ENCODE measurements at places on chromosomes 5 and 9.

- DNase-seq, result no peak
Observed at GRCh38 chr5:110361471-110361870, 365.0 kb downstream of the TMEM232 start.

DNA sequence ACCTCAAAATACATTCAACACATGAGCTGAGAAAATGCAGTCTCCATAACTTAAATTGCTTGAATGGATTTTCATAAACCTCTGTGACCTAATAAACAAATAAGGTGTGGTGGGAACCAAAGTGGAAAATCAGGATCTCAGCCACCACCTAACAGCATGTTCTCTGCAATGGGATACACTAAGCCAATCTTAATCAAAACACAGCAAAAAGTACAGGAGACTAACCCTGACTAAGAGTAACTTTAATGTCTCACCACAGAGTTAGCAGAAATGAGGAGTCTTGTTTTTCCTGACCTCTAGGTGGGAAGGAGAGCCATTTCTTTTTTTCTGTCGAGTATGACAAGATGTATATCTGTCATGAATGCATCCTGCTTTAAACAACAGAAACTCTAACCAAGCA, 48.5 kb downstream of the PLK2 start:
- DNase-seq, result no peak

GRCh38 chr9:90964101-90965020, 162.7 kb downstream of the SYK start:
- DNase-seq, result no peak

DNA sequence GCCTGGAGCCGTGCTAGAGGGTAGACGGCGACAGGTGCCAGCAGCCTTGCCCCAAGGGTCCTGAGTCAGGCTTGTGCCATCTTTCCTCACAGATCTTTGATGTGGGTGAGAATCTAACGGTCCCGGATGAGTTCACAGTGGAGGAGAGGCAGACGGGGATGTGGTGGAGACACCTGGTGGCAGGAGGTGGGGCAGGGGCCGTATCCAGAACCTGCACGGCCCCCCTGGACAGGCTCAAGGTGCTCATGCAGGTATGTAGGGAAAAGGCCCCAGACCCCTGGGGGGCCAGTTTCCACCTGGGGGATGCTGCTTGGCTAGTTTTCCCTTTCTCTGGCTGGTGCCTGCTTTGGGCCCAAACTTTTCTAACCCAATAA, 24.0 kb downstream of the PTGES2 start:
- DNase-seq, result peak; percentile 60

DNA sequence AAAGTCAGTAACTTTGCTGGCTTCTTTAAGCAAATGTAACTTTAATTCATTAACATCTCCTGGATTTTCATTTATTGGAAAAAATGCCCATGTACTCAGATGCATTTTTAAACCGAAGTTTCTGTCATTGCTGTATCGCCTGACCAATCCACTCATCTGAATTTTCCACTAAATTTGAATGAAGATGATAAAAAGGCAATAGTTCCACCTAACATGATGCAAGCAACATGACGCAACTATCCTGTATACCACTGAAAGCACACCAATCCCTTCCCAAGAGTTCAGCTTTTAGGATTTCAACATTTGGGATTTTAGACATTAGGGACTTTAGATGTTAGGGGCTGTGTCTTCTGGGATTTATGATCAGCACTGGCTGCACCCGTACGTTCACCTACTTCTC, 215.6 kb downstream of the KIF4B start:
- DNase-seq, result no peak

DNA sequence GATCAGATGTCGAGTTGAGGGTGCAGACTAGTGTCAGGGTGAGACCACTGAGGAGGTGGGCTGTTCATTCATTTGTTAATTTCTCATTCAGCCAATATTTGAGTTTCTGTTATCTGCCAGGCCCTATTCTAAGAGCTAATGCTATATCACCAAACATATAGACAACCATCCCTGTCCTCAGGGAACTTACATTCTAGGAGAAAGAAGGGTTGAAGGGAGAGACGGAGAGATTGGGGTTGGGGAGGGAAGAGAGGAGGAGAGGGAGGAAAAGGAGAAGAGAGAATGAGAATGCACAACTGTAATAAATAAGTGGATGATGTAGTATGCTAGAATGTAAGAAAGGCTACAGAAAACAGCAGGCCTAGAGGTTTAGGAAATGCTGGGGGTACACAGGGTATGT, 129.9 kb upstream of the PITX1 start:
- DNase-seq, result no peak

DNA sequence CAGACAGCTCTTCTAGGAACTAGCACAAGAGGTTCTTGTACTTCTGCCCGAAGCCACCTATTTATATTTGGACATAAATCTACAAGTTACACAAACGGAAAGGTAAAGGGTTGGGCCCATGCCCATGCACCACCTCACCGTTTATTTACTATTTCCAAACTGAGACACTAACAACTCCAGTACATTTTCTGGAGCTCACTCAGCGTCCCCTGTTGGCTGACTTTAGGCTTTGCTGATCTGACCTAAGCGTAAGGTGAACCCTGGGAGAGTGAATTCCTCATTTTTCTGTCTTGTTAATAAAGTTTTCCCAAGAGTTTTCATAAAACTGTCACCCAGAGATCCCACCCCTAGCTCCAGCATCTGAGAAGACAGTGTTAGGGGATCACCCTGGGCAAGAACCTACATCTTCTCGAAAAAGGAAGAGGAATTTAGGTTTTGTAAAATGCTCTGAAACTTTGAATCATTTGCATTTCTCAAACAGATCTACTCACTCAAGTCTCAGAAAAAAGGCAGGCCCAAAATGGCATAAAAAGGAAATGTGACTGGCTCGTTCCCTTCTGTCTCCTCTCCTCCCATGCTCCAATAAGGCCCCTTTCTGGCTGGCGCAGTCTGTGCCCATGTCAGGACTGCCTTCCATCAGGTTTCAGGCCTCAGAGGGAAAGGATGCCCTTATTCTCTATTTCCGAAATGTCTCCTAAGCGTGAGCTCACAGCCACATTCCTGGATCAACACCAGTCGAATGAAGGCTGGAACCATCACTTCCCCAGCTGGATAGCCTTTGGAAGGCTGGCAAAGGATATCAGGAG, 201.3 kb downstream of the FANCC start:
- DNase-seq, result no peak

- no peak for DNase-seq
Observed at GRCh38 chr5:36656556-36656955, 50.1 kb downstream of the SLC1A3 start.

DNA sequence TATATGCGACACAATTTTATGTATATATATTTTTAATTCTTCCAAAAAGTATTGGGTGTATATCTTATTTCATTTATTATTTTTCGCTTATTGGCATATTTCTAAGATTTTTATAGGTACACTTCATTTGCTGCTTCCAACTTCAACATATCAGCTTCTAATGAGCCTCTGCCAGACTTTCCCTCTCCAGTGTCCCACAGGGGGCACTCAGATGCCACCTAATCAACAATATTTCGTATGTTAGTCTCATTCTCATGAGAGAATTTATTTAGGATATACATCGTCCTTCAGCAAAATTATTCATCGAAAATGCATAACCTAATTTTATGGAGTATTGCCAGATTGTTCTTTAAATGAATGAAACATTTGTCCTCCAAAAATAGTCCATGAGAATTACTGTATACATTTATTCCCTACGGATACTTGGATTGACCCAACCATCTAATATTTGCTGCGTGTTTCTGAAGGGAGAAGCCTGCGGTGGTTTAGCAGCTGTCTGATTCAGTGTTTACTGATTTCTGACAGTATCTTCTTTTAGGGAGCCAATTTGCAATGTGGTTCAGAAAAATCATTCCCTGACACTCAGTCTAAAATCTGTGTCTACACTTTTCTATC, 100.6 kb upstream of the SELENOP start:
- peak; percentile 41 for DNase-seq

Measured in activated T-cell treated with anti-CD3 and anti-CD28 coated beads, Interleukin-2, amount 50 U/mL, for 48 hours (primary cell).